ENCODE measurements at places on chromosomes 13 and 19. TPM values are rescaled to one million over a fixed set of nuclear protein-coding genes. Genes with fewer than 3 reads are reported as not detected.

ZNF208 gene
- total RNA-seq, result 3.1 TPM

LILRA2 gene
- total RNA-seq, result 4.3 TPM

KCNC3 gene
- total RNA-seq, result 0.72 TPM

TMPRSS9 gene
- total RNA-seq, result 0.41 TPM

CGB1 gene
- not detected for total RNA-seq

ATCAY gene
- not detected for total RNA-seq

C19orf18 gene
- 1.00 TPM for total RNA-seq
